ENCODE measurements at places on chromosomes 3 and 15. TPM values are rescaled to one million over a fixed set of nuclear protein-coding genes. Genes with fewer than 3 reads are reported as not detected.

DNA sequence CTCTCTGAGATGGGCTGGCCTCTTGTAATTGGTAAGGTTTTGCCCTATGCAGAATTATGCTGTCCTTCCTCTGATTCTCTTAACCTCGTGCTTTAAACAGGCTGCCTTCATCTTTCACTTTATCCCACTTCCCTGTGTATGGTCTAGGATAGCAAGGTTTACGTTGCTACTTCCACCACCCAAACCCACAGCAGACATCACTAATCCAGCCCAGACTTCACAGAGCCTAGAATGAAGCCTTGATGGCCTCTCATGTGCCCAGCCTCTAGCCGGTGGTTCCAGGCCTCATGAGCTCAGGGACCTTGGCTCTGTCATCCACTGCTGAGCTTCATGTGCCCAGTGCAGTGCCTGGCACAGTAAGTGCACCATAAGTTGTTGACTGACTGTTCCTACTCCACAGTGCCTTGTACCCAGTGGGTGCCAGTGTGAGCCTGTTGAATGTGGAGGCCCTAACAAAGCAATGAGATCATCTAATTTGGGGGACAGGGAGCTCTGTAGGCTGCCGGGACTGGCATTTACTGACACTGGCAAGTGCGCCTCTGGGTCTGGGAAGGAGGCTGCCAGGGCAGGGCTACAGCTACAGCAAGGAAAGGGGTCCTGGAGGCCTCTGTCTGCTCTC lies 12.5 kb downstream of the SLC6A6 start:
- H3K4me1 ChIP-seq, result peaks cover 3% of the 10 kb centered on the region
- H3K4me3 ChIP-seq, result no peak overlapping the region
- H3K27me3 ChIP-seq, result no peaks in the 10 kb centered on the region

GRCh38 chr15:87155771-87156170 lies 1076.1 kb downstream of the AGBL1 start:
- no peak overlapping the region for H3K27ac ChIP-seq
- no peaks in the 10 kb centered on the region for H3K36me3 ChIP-seq
- no peak overlapping the region for H3K4me3 ChIP-seq
- H3K27me3 ChIP-seq, result no peaks in the 10 kb centered on the region

GRCh38 chr3:148789146-148789545 lies 38.5 kb upstream of the CPB1 start:
- H3K36me3 ChIP-seq, result no peaks in the 10 kb centered on the region
- no peak overlapping the region for H3K27ac ChIP-seq
- H3K4me3 ChIP-seq, result no peak overlapping the region
- H3K4me1 ChIP-seq, result no peaks in the 10 kb centered on the region
- H3K27me3 ChIP-seq, result no peaks in the 10 kb centered on the region
- DNase-seq, result no peak

Gene ACTR8
- total RNA-seq, result 25.5 TPM

Gene EXD1
- not detected for total RNA-seq

Measured in HCT116 (cell line).